Activated CD8-positive, alpha-beta memory T cell treated with anti-CD3 and anti-CD28 coated beads for 4 hours (primary cell): ENCODE measurements at places on chromosomes 1 and 21.

DNA sequence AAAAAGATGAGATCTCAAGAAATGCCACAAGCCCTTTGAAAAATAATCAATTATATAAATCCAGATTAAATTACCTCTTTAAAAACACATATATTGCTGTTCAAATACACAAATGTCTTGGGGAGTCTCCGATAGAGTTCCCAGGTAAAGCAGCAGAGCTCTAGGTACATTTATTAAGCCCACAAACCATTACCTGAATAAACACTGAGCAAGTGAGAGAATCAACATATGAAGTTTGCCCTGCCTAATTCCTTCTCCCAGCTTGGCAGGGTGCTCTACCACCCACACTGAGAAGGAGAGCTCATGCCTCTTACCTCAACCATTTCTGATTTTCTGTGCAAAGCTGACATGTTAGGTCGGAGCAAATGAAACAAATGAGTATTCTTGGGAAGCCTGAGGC is 402.4 kb downstream of the KCNH1 start:
- DNase-seq: no peak

GRCh38 chr1:160374306-160375110 is 7.6 kb downstream of the NHLH1 start:
- no peak for DNase-seq

- no peak for DNase-seq
Measured at GRCh38 chr1:61318319-61319125, 236.2 kb downstream of the NFIA start.

- no peak for DNase-seq
Measured at GRCh38 chr1:2990376-2991115, 30.7 kb upstream of the ACTRT2 start.

- peak; percentile 10 for DNase-seq
Measured at GRCh38 chr1:89545264-89546038, 20.8 kb downstream of the LRRC8B start.

DNA sequence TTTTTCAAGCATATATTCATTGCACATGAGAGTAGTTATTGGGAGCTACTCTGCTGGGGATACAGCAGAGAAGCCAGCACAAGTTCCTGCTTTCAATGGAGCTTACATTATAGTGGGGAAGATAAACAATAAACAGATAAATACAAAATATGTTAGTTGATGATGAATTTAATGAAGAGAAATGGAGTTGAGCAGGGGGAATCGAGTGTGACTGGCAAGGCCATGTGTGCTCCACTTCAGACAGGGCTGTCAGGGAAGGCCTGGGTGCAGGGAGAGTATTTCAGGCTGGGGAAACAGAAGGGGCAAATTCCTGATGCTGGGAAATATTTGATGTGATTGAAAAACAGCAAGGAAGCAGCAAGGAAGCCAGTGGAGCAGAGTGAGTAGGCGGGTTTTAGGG is 21.2 kb upstream of the BRDT start:
- DNase-seq: no peak

GRCh38 chr1:24540906-24541710 is 14.8 kb upstream of the NCMAP start:
- no peak for DNase-seq

- no peak for DNase-seq
Measured at GRCh38 chr1:60255565-60255964, 182.0 kb upstream of the C1orf87 start.

GRCh38 chr1:237673631-237674030 is 217.1 kb downstream of the ZP4 start:
- no peak for DNase-seq

GRCh38 chr1:33429856-33430691 is 821 bp downstream of the PHC2 start:
- DNase-seq: no peak

- no peak for DNase-seq
Measured at GRCh38 chr1:170666541-170667254, 2.8 kb downstream of the PRRX1 start.

DNA sequence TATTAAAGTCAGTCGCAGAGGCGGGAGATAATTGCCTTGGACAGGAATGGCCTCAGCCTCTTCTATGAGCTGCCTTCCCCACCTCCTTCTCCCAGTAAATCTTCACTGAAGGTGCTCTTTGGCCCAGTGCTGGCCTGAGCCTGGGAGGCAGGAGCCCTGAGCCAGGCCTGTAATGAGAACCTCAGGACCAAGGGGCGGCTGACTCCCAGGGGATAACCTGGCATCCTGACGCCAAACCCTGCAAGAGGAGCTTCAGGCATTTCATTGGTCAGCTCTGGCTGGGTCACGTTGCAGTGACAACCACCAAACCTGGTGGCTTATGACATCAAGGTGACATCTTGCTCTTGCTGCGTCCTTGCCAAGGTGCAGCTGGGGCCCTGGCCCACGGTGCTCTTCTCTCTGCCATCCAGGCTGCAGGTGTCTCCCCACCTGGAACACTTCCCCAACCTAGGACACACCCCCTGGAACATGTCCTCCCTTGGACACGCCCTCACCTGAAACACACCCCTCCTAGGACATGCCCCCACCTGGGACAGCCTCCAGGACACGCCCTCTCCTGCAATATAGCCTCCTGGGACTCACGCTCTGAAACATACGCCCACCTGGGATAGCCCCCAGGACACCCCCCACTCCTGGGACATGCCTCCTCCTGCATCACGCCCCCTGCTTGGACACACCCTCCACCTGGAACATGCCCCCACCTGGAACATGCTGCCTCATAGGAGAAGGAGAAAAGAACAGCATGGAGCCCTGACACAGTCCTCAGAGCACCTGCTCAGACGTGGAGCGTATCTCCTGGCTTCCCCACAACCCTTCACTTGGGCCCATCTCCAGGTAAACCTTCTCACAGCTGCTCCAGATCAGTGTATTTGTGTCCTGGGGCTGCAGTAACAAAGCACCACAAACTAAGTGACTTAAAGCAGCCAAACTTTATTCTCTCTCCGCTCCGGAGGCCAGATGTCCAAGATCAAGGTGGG is 333.6 kb downstream of the NPHP4 start:
- no peak for DNase-seq

DNA sequence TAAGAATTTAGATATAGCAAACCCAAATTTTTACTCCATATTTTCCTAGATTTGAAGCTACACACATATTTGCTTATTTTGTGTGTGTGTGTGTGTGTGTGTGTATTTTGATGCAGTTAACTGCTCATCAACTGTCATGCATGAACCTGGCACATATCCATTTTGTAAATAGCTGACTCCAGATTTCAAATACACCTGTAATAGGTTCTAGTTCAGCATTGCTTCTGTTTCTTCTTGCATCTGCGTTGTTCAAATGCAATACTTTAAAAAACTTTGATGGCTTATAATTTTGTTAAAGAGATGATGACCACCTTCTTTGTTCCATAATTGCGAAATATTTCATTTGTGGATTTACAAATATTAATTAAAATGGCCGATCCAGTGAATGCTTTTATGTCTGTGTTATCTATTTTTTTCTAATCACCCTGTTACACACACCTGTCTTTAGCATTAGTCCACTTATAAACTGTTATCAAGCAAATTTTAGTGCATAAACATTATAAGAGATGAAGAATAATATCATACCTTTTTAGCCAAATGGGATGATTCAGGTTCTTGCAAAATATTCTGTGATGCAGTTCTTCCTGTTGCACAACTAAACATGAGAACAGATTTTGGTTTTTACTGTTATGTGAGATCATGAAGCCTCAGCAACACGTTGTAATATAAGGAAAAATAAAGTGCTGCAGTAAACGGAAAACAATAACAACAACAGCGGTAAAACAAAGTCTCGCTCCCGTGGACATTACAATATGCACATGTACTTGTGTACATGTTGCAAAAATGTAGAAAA is 12.7 kb upstream of the S100A11 start:
- DNase-seq: no peak

GRCh38 chr1:23810818-23811540 is 10.4 kb upstream of the GALE start:
- DNase-seq: no peak

DNA sequence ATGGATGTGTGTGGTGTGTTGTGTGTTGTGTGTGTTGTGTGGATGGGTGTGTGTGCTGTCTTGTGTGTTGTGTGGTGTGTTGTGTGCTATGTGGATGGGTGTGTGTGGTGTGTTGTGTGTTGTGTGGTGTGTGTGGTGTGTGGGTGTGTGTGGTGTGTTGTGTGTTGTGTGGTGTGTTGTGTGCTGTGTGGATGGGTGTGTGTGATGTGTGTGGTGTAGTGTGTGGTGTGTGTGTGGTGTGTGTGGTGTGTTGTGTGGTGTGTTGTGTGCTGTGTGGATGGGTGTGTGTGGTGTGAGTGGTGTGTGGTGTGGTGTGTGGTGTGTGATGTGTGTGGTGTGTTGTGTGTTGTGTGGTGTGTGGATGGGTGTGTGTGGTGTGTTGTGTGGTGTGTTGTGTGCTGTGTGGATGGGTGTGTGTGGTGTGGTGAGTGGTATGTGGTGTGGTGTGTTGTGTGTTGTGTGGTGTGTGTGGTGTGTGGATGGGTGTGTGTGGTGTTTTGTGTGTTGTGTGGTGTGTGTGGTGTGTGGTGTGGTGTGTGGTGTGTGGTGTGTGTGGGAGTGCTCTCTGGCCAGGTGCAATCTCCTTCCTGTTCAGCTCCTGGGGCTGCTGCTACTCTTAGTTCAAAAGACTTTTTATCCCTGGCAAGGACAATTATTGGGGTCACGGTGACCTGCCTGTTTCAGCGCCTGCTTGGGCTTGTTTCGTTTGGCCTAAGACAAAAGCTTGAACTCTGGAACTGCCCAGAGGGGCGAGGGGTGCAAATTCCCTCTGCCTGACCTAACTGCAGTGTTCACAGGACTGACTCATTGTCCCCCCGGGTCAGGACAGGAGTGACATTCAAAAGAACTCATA is 101.1 kb downstream of the UBIAD1 start:
- no peak for DNase-seq

- no peak for DNase-seq
Measured at GRCh38 chr1:37647281-37647680, 12.6 kb upstream of the RSPO1 start.

GRCh38 chr1:8364528-8365442 is 46.9 kb downstream of the SLC45A1 start:
- DNase-seq: no peak

- peak; percentile 1 for DNase-seq
Measured at GRCh38 chr1:51189421-51190073, 46.5 kb upstream of the RNF11 start.
